ENCODE measurements at places on chromosomes 2 and 18.
A peak's percentile ranks its signal among the peaks of the same experiment; 100 is the strongest.

DNA sequence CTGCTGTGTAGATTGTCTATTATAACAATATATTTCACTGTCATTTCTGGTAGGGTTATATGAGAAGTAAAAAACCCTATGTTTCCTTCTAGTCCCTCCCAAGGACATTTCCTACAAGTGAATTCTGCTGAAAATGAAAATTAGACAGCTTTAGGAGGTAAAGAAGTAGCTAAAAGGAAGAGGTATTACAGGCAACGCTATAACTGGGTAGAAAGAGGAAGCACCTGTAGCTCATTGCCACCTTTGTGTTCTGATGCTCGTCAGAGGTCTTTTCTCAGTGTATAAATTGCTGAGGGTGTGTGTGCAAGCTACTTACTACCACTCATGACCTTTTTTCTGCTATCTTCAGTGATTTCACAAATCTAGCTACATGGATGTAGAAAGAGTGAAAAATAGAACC lies 1.4 kb downstream of the DNAJC10 start:
- no peak for DNase-seq

GRCh38 chr2:68594674-68595492 lies 48.5 kb upstream of the PROKR1 start:
- peak; percentile 7 for DNase-seq

GRCh38 chr2:239399921-239400595 lies 762 bp downstream of the HDAC4 start:
- DNase-seq, result no peak

GRCh38 chr2:22483036-22483435 lies 901.9 kb upstream of the KLHL29 start:
- no peak for DNase-seq

DNA sequence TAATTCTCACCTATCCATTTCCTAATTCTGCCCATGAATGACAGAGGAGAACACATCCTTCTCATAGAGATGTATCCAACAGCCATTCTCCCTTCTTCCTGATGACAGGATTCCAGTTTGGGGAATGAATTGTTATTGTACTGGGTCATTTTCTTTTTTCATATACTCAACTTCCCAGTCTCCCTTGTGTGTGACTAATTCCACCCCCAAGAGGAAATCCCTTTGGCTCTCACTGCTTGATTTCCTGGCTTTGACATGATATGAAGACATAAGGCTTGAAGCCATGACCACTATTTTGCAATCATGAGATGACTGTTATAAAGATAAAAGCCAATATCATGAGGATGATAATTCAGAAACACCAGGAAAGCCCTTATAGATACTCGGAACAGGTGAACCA lies 384.7 kb upstream of the ACVR2A start:
- DNase-seq, result no peak

DNA sequence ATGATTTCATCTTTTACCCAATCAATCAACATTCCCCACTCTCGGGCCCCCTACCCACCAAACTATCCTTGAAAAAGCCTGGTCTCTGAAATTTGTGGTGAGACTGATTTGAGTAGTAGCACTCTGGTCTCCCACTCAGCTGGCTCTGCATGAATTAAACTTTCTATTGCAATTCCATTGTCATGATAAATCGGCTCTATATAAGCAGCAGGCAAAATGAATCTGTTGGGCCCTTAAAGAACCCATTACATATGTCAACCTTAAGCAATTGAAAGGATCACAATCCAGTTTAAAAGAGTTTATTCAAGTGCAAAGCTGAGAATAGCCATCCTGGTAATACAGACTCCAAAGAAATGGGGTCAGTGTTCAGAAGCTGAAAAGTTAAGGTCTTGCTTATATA lies 68.2 kb downstream of the NEURL3 start:
- DNase-seq, result no peak

DNA sequence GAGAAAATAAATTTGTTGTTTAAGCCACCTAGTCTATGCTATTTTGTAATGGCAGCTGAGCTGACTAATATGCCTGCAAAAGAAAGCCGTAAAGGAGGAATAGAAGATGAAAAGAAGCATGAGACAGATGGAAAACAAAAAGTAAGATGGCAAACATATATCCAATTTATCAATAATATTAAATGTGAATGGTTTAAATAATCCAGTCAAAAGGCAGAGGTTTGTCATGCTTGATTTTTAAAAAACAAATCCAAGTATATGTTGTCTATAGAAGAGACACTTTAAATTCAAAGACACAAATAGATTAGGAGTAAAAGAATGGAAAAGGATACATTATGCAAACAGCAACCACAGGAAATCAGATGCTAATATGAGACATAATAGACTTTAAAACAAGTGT lies 35.4 kb upstream of the EMILIN2 start:
- no peak for DNase-seq

DNA sequence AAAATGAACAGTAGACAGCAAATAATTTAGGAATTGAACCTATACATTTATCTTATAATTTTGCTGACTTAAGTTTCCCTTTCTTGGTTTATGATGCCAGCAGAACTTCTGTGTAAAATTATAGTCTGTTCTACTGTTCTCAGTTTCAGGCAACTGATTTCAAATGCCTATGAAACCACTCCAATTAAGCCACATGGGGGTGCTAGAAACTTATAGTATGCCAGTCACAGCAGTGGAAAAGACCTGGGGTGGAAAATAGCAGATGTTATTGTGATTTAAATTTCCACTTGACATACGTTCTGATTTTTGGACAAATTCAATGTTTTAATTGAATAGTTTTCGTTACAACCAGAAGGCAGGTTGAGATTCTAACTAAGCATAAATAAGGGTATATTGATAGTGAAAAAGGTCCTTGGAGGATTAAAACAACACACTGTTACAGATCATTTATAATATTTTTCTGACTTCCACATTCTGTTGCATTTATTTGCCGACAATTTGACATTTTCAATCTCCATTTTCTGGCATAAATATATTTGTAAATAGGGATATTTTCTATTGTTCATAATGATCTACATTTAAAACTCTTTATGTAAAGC lies 61.4 kb downstream of the CPS1 start:
- DNase-seq, result peak; percentile 47

DNA sequence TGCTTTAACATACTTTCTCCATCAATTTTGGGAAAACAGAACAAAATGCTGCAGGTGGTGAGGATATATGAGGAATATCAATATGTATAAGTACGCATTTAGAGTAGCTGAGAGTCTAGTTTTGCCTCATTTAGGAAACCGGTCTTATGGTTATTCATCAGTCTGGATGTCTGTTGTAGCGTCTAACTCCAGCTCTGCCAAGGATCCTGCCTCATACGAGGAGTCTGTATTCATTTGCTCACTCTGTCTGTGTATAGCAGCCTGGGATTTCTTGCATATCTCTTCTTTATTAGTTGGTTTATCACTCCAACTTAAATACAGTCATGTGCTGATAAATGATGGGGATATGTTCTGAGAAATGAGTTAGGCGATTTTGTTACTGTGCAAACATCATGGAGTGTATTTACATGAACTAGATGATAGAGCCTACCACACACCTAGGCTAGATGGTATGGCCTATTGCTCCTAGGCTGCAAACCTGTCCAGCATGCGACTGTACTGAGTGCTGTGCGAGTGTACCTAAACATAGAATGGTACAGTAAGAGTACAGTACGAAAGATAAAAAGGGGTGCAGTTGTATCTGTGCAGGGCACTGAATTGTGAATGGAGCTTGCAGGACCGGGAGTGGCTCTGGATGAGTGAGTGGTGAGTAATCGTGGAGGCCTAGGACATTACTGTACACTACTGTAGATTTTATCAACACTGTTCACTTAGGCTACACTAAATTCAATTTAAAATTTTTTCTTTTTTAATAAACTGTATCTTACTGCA lies 148.1 kb downstream of the ZNF407 start:
- DNase-seq, result no peak

- no peak for DNase-seq
Measured at GRCh38 chr2:62147610-62148301, 48.2 kb upstream of the B3GNT2 start.

- no peak for DNase-seq
Measured at GRCh38 chr2:20421988-20422370, 24.9 kb upstream of the RHOB start.

DNA sequence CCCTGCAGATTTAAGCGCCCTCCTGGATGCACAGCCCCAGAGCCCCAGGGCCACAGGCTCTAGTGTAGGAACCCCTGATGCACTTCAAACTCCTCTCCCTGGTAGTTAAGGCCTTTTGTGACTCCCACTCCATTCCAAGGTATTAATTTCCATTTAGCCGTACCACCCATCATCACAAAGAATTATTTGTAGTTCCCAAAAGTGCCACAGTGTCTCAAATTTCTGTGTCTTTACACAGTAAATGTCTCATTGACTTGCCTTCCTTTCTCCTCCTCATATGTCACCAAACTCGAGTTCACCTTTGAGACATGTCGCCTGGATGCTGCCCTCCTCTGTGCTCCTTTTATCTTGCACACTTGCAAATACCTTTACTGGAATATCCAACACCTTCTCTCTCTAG lies 25.9 kb downstream of the PECR start:
- DNase-seq, result no peak

DNA sequence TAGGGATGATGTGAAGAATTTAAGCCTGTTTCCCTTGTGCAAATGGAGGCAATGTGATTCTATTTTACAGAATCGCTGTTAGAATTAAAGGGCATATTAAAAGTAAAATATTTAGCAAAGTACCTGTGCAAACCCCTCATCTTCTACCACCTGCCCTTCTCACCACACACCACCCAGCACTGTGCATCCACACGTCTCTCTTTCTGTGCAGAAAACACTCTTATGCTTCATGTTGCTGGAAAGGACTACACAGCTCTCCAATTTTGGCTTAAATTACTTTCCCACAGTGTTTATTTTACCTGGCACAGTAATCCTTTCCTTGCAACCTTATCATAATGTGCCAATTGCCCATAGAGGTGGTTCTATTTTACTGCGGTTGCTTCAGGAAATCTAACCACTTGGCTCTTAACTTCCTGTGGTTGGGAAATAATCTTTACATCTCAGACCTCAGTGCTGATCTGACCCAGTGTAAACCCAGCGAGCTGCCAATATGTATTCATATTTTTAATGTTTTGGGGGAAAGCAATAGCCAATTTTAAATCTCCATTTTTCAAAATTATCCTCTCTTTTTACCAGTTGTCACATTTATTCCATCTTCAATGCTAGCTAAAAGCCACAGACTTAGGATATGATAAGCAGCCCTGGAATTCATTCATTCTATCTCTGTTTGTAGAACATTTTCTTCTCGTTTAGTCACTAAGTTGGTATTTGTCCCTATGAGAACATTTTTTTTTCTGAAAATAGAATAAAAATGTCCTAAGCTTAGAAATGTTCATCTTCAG lies 250.9 kb downstream of the DSEL start:
- DNase-seq, result no peak

- no peak for DNase-seq
Measured at GRCh38 chr2:238425979-238426567, 654 bp upstream of the ASB1 start.

DNA sequence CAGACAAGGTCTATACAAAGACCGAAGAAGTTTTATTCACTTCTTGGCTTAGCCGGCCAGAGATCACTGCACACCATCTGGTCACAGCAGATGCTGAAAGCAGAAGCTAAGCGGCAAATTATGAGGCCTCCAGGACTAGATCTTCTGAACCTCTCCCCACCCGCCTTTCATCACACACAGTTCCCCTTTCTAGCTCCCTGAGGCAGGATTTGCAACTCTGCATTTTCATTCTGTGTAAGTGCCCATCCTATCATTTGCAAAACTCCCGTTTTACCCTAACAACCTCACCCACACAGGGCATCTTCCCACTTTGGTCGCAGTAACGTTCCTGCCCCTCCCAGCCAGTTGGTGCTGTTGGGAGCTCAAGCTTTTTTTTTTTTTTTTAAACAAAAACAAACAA lies 3.1 kb upstream of the MOB1A start:
- DNase-seq, result no peak

GRCh38 chr2:9656270-9656766 lies 25.5 kb upstream of the YWHAQ start:
- no peak for DNase-seq

- no peak for DNase-seq
Measured at GRCh38 chr18:12324991-12325725, 17.1 kb downstream of the TUBB6 start.

DNA sequence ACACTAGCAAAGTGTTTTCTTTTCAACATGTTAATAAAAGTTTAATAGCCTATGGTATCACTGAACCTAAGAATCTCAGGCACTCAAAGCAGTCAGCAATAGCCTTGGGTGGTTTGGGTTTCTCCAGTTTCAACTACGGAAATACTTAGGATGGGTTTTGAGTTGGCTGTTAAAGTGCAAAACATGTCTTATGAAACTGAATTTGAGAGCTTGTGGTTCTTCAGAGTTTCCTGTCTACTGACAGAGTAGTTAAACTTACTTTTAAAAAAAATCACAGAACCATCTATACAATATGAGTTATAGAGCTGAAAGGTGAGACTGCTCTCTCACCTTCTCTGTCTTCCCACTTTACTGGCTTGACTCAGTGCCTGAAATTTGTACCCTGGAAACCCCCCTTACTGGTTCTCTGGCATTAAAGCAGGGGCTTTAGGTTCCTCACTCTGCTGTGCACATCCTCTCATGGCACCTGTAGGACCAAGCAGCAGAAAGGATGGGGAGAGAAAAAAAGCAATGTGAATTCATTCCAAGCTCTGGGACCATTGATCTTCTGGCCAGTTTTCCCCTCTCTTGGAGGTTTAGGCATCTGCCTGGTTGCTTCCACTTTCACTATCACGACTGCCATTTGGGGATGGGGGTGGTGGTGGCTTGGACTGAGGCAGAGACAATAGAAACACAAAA lies 18.1 kb downstream of the CCDC141 start:
- no peak for DNase-seq

DNA sequence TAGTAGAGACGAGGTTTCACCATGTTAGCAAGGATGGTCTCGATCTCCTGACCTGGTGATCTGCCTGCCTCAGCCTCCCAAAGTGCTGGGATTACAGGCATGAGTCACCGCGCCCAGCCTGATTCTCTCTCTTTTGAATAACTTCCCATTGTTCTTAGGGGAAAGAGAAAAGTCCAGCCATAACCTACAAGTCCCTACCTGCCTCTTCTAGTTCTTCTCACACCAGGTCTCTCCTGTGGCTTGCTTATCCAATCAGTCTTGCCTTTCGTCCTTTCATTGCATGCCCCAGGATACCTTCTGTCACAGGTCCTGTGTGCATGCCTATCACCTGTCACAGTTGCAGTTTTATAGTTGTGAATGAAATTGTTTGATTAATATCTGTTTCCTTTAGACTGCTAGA lies 148.1 kb downstream of the SLC4A3 start:
- DNase-seq, result no peak

DNA sequence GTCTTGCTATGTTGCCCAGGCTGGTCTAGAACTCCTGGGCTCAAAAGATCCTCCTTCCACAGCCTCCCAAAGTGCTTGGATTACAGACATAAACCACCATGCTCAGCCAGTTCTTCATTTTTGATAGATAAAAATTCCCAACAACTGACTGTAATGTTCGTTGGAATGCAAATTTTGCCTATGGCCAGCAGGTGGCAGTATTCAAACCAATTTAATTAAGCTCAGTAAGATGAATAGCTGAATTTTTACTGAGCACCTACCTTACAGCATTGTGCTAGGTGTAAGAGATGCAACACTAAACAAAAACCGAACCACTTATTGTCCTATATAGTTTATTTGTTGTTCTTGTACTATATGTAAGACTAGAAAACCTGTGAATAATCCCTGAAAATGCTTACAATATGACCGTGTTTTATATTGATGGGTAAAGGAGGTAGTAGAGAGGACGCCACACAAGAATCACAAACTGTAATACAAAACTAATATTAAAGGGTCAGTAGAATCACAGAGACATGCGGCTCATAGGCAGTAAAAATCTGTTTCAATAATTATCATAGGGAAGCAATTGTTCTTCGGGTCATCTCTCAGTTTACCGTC lies 8.2 kb upstream of the TMEM182 start:
- DNase-seq, result peak; percentile 22

Measured in NCI-H1436 (cell line).